Smooth muscle cell of the coronary artery (primary cell): ENCODE measurements at places on chromosomes 2 and 18. TPM values are rescaled to one million over a fixed set of nuclear protein-coding genes. Genes with fewer than 3 reads are reported as not detected.

DCTN1 gene
- 180 and 332 TPM in 2 replicates for total RNA-seq

IL1RL1 gene
- 0.23 and 2.0 TPM in 2 replicates for total RNA-seq

CTAGE1 gene
- total RNA-seq: 0.15 TPM in 1 of 2 replicates, not detected in the other

GALR1 gene
- under 0.01 TPM in 1 of 2 replicates, not detected in the other for total RNA-seq

GTF2A1L gene
- total RNA-seq: 0.12 and 0.98 TPM in 2 replicates

TANK gene
- total RNA-seq: 41.4 and 60.3 TPM in 2 replicates

CXCR1 gene
- not detected in 2 replicates for total RNA-seq

ZBTB7C gene
- 4.7 TPM in 1 of 2 replicates, not detected in the other for total RNA-seq

SNED1 gene
- total RNA-seq: 7.4 and 80.4 TPM in 2 replicates

TXNDC2 gene
- not detected in 2 replicates for total RNA-seq

IGFBP2 gene
- total RNA-seq: 42.0 and 195 TPM in 2 replicates

GAD1 gene
- 0.15 and 0.23 TPM in 2 replicates for total RNA-seq

CIB4 gene
- not detected in 2 replicates for total RNA-seq

DSG3 gene
- total RNA-seq: 0.23 TPM in 1 of 2 replicates, not detected in the other

SLC14A1 gene
- total RNA-seq: 4.4 and 225 TPM in 2 replicates
